ENCODE measurements at places on chromosomes 2 and 18. TPM values are rescaled to one million over a fixed set of nuclear protein-coding genes. Genes with fewer than 3 reads are reported as not detected.

DNA sequence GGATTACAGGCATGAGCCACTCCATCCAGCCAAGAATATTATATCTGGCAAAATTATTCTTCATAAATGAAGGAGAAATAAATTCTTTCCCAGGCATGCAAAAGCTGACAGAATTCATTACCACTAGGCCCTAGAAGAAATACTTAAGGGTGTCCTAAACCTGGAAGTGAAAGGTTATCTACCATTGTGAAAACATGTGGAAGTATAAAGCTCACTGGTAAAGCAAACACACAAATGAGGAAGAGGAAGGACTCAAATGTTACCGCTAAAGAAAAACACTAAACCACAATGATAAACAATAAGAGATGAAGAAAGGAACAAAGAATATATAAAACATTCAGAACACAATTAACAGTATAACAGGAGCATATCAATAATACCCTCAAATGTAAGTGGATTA, 171.8 kb downstream of the CAMKMT start:
- H3K27me3 ChIP-seq: no peaks in the 10 kb centered on the region
- no peak overlapping the region for H3K4me3 ChIP-seq
- no peak for DNase-seq
- H3K4me1 ChIP-seq: no peaks in the 10 kb centered on the region
- no peak overlapping the region for H3K27ac ChIP-seq
- no peaks in the 10 kb centered on the region for H3K36me3 ChIP-seq

- no peaks in the 10 kb centered on the region for H3K27me3 ChIP-seq
- DNase-seq: no peak
Observed at GRCh38 chr18:79927607-79928562, 23.6 kb downstream of the SLC66A2 start.

- H3K27ac ChIP-seq: no peak overlapping the region
- peaks cover 2% of the 10 kb centered on the region for H3K36me3 ChIP-seq
- no peaks in the 10 kb centered on the region for H3K27me3 ChIP-seq
- H3K4me3 ChIP-seq: no peak overlapping the region
- no peak for DNase-seq
Observed at GRCh38 chr2:100903534-100904258, 83.8 kb downstream of the NPAS2 start.

GRCh38 chr18:67574749-67575148, 58.2 kb upstream of the DSEL start:
- H3K27ac ChIP-seq: no peak overlapping the region
- H3K36me3 ChIP-seq: no peaks in the 10 kb centered on the region
- no peaks in the 10 kb centered on the region for H3K4me1 ChIP-seq
- no peak for DNase-seq

GPAT2 gene
- 0.93 TPM for polyA plus RNA-seq

Data from small intestine (tissue), 16 donors.